ENCODE measurements at places on chromosomes 6 and 20.

- DNase-seq = no peak
Measured at GRCh38 chr6:32603888-32604287, 14.2 kb upstream of the HLA-DRB1 start.

DNA sequence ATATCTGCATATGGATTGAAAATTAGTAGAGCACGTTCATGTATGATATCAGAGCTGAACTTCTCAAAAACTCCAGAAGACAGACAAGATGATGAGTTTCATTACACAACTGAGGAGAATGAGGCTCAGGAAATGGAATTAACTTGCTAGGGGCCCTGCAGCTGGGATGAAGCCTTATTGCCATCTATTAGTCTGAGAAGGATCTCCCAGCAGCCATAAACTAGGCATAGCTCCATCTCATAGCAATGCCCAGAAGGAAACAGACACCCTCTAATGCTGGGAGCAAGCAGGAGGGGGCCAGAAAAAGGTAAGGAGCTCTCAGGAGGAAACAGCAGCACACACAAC lies 18.0 kb downstream of the TFEB start:
- no peak for DNase-seq

DNA sequence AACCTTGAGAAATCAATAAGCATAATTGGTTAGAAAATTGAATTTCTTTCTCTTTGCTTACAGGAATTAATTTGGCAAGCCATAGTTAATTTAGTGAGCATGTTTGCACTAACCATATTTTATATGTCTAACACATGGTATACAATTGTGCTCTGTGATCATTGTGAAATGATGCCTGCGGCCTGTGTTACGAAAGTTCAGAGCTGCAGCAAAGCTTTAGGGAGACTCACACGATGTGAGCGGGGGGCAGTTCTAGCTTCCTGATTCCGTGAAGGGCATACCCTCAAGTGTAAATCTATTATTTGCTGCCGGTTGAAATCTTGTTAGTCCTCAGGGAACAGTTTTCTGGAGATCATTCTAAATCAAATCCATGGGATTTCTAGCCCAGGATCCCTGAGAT lies 25.5 kb upstream of the ADTRP start:
- DNase-seq = no peak

GRCh38 chr20:2921506-2921905 lies 48.2 kb downstream of the PTPRA start:
- DNase-seq = no peak

DNA sequence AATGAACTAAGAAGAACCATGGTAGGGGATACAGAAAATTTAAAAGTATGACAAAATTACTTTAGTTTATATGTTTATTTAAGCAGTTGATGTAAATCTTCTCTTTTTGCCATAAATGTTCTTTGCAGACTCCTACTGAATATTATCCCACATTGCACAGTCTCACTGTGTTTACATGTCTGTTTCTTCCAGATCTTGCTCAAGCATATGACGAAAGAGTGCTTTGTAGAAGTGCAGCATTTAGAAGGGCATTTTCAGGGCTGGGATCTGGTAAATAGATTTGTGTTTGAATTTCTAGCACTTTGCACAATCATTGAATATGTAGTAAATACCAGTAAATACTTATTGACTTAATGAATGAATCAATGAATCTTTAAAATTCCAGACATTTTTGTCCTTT lies 152.0 kb upstream of the EPHA7 start:
- no peak for DNase-seq

GRCh38 chr6:132322398-132322797 lies 78.9 kb downstream of the MOXD1 start:
- no peak for DNase-seq

GRCh38 chr6:19209202-19209601 lies 628.0 kb upstream of the ID4 start:
- no peak for DNase-seq

- peak; percentile 60 for DNase-seq
Measured at GRCh38 chr6:54053881-54054391, 57.3 kb upstream of the MLIP start.

GRCh38 chr20:17684077-17684888 lies 2.2 kb upstream of the RRBP1 start:
- no peak for DNase-seq

GRCh38 chr6:143782481-143782880 lies 60.7 kb upstream of the LTV1 start:
- DNase-seq = no peak

- DNase-seq = peak; percentile 33
Measured at GRCh38 chr20:37523911-37524700, 3.1 kb downstream of the NNAT start.

DNA sequence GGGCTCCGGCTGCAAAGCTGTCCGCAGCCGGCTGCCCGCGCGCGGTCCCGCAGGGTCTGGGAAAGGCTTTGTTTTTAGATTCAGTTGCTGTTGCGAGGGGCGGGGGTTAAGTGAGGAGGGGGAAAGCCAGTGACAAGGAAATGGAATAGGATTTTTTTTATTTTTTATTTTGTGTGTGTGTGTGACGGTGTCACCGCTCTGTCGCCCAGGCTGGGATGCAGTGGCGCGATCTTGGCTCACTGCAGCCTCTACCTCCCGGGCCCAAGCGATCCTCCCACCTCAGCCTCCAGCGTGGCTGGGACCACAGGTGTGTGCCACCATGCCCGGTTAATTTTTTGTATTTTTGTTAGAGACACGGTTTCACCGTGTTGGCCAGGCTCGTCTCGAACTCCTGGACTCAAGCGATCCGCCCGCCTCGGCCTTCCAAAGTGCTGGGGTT lies 615 bp upstream of the UBE2J1 start:
- DNase-seq = no peak

DNA sequence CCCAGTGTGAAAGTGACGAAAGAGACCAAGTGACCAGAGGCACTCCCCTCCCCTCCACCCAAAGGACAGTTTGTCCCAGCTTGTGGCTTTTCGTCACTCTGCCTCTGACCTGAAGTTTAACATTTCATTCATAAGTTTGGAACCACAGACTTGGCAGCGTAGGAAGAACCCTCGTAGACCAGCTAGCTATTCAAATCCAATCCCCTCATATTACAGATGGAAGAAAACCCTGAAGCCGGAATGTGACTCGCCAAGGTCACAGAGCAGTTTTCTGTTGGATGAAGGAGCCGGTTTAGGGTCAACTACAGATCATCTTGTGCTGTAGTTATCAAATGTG lies 3.9 kb upstream of the SYS1 start:
- no peak for DNase-seq

DNA sequence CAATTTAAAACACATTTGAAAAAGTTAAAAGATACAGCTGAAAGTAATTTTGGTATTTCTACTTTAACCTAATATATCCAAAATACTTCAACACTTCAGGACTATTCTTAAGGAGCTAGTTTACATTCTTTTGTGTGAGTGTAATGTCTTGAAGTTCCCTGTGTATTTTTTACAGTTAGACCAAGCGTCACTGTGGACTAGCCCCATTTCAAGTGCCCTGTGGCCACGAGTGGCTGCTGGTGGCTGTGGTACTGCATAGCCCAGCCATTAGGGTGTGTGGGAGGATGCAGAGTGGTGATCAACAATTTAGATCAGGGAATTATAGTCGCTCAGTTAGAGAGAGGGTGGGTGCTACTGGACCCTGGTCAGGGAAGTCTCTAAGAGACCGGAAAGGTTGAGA lies 869 bp upstream of the CST5 start:
- no peak for DNase-seq

- DNase-seq = no peak
Measured at GRCh38 chr6:129651291-129651691, 58.7 kb downstream of the ARHGAP18 start.

- no peak for DNase-seq
Measured at GRCh38 chr20:59463541-59463940, 140.8 kb upstream of the PHACTR3 start.

DNA sequence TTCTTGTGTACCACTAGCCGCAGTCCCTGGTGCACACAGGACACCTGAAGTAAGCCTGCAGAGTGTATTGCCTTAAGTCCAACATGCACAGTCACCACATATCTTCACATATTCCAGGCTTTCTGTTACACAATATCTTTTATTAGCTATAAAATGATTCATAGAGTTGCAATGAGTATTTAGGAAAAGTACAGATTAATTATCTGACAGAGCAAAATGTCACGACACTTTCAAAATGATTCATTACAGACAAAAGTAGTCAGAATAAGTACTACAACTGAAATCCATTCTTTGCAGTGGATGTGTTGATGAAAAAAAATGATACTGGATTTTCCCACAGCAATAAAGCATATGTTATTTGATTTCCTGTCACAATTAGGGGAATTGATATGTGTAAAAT lies 199.5 kb upstream of the ASCC3 start:
- no peak for DNase-seq

DNA sequence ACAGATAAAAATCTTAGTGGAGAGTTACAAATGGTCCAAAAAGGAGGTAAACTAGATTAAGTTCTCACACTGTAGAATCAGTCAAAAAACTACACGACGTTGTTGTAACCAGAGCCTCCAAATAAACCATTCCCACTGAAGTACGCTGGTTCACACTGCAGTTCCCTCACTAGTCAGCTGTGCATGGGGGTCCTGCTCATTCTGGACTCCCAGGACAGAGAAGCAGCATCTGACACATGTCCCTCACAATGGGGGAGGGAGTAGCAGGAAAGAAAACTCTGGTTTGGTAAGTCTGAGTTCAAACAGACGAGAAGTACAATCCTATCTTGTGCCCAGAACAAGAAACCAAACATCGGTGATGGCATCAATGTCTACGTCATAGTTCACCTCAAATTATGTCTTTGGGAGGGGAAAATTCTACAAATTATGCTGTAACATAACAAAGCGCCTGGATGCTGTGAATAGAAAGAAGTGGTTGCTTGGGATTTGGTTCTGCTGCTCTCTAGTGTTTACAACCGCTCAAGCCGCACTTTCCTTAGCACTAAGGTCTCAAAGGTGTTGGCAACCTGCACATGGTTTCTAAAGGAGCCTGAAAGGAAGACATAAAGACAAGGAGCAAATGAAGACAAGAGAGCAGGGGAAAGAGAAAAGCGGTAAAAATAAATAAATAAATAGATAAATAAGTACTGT lies 208.0 kb downstream of the GMDS start:
- DNase-seq = peak; percentile 60

DNA sequence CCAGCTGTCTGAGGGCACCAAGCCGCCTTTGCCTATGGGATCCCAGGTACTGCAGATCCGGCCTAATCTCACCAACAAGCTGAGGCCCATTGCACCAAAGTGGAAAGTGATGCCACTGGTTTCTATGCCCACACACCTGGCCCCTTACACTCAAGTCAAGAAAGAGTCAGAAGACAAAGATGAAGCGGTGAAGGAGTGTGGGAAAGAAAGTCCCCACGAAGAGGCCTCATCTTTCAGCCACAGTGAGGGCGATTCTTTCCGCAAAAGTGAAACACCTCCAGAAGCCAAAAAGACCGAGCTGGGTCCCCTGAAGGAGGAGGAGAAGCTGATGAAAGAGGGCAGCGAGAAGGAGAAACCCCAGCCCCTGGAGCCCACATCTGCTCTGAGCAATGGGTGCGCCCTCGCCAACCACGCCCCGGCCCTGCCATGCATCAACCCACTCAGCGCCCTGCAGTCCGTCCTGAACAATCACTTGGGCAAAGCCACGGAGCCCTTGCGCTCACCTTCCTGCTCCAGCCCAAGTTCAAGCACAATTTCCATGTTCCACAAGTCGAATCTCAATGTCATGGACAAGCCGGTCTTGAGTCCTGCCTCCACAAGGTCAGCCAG lies 283.0 kb downstream of the TSHZ2 start:
- no peak for DNase-seq

- peak; percentile 9 for DNase-seq
Measured at GRCh38 chr6:53104916-53105315, 39.7 kb downstream of the FBXO9 start.

- DNase-seq = no peak
Measured at GRCh38 chr6:15553031-15553430, 109.8 kb downstream of the DTNBP1 start.

DNA sequence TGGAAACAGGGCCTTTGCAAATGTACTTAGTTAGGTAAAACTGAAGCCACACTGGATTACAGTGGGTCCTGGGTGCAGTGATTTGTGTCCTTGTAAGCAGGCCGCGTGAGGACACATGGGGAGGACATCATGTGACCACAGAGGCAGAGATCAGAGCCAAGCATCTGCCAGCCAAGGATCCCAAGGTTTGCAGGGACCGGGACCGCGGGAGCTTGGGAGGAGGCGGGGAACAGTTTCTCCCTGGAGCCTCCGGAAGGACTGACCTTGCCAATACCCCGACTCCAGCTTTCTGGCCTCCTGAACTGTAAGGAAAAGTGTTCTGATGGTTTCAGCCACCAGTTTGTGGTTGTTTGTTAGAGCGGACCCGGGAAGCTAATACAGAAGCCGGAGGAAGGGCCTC lies 500.9 kb downstream of the PREX1 start:
- DNase-seq = no peak

- no peak for DNase-seq
Measured at GRCh38 chr6:137370871-137371633, 123.1 kb downstream of the OLIG3 start.

DNA sequence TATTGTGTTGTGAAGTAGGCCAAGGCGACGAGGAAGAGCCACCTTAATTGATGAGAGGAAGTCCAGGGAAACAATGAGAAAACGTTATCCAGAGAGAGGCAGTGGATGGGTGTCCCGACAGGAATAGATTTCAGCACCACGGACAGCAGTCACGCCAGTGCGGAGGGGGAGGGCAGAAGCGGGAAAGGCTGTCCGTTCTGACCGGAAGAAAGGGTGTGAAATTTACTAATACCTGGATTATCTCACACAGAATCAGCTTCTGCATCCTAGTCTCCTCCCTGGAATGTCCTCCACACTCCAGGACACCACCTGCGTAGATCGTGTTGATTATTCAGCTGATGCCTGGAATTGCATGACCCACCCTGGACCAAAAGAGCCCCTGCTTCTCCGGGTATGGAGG lies 7.4 kb upstream of the BPIFA3 start:
- peak; percentile 96 for DNase-seq

DNA sequence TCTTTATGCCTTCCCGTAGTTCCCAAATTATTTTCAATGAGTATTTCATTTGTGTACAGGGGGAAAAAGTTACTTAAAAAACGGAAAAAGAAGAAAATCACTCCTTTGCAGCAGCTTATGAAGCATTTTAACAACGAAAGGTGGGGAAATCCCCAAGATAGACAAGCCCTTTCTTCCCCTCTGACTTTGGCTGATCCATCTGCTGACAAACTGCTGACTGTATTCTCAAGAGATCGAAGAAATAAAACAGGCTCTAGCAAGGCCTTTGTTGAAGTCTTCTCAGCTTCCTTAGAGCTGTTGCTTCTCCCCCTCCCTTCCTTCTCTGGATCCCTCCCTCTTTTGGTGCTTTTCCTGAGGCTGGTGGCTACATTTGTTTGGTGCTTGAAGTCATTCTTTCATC lies 325.2 kb downstream of the NRN1 start:
- no peak for DNase-seq

- no peak for DNase-seq
Measured at GRCh38 chr6:146498309-146498708, 45.3 kb upstream of the RAB32 start.

- DNase-seq = no peak
Measured at GRCh38 chr6:64838726-64839125, 868.3 kb downstream of the EYS start.

All from endodermal cell (in vitro differentiated cells).